Keratinocyte (primary cell): ENCODE measurements at places on chromosomes 3 and 15. TPM values are rescaled to one million over a fixed set of nuclear protein-coding genes. Genes with fewer than 3 reads are reported as not detected.

Gene UCN2
- polyA plus RNA-seq: 5.7 to 10.0 TPM (median 6.3 TPM) in 3 replicates

Gene BNC1
- 109 to 182 TPM (median 137 TPM) in 3 replicates for polyA plus RNA-seq

Gene CHCHD4
- polyA plus RNA-seq: 12.0 to 22.1 TPM (median 19.8 TPM) in 3 replicates

Gene HYAL1
- 13.9 to 24.5 TPM (median 15.3 TPM) in 3 replicates for polyA plus RNA-seq
